ENCODE measurements at places on chromosomes 5 and 9.

- no peak for DNase-seq
These were observed 9.7 kb upstream of the SMIM32 start for GRCh38 chr5:136202469-136203205.

- DNase-seq: no peak
These were observed 67.7 kb downstream of the C5orf15 start for GRCh38 chr5:133900534-133901270.

- DNase-seq: no peak
These were observed 25.3 kb upstream of the EFNA5 start for GRCh38 chr5:107696080-107696479.

GRCh38 chr5:98308231-98308630 lies 465.2 kb upstream of the RGMB start:
- DNase-seq: no peak

DNA sequence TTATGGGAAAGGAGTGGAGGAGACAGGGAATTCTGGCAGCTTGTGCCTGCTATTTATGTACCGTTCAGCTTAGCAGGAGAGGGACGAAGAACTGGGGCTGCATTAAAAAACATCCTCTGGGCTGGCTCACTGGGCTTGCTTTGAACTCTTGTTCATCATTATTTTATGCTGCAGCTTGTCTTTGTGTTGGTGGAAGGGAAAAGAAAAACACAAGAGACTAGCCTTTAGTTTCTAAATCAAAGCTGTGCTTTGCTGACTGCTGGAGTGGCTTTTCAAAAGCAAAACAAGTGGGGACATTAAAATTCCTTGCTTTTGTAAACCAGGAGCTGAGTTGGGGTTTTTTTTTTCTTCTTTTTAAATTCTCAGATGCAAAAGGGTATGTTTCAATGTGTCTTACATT lies 5.9 kb upstream of the RGMB start:
- DNase-seq: no peak

DNA sequence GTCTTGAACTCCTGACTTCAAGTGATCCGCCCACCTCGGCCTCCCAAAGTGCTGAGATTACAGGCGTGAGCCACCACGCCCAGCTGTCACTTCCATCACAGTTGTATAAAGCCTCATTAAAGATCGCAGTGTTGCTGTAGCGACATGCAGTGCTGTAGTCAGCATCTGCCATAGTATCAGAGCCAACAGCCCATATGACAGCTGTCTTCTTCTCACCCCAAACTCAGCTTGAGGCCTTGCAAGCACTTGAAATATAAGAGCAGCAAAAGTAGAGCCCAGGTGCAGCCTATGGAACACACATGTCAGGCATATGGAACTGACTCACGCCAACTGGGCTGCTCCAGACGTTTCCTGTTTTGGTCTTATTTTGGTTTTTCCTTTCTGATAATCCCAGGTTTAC lies 167.8 kb downstream of the TRIO start:
- peak; percentile 99 for DNase-seq

- no peak for DNase-seq
These were observed 76.6 kb upstream of the SPTLC1 start for GRCh38 chr9:92191801-92192200.

DNA sequence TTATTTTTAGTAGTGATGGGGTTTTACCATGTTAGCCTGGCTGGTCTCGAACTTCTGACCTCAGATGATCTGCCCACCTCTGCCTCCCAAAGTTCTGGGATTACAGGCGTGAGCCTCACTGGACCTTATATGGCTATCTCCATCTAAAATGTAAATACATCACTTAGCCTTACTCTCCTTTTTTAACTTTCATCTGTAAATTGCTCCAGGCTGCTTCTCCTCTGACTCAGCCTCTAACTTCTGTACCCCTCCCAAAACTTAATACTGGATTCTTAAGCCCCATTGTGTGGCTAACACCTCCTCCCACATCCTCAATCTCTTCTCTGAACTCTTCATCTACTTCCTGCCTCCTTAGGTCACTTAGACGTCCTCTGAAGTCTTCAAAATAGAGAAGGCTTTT lies 4.0 kb downstream of the SNX30 start:
- DNase-seq: no peak

- DNase-seq: no peak
These were observed 701 bp upstream of the LMX1B start for GRCh38 chr9:126612813-126613641.

DNA sequence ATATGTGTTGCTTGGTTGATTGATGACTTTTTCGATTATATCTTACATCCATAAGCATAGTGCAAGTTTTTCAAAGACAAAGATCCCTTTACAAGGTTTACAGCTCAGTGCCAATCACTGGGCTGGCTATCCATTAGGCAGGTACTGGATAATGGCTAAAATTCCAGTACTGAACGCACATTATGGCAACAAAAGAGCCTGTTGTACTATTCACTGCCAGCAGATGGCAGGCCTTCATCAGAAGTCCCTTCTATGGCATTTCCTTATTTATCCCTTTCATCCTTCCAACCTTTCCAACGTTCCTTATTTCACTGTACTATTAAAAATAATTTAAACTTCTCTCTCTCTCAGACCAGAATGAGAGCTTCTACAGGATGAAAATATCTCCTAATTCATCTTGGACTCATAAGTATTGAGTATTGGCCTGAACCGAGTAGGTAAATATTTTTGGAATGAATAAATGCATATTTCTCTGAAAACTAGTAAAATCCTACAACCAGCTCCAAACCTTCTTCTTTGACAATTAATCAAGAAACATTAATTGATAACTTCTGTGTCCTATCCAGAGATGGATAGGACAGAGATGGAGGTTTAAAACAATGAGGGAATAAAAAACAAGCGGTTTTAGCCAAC lies 6.7 kb upstream of the WNT8A start:
- DNase-seq: peak; percentile 25

- no peak for DNase-seq
These were observed 170.8 kb downstream of the SGCD start for GRCh38 chr5:156497804-156498208.

DNA sequence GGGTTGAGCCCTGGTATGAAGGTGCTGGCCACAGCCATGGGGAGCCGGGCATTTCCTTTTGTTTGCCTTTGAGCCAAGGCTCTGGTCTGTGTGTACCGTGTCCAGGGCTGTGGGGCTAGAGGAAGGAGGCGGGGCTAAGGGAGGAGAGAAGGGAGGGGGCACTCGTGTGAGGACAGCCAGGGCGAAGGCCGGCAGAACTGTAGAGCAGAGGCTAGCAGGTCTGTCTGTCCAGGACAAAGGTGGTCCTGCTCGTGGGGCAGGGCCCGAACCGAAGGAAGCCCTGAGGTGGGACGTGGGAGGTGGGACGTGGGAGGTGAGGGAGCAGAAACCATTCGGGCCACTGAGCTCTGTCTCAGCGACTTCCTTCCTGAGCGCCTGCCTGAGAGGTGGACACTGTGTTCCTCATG lies 41.3 kb upstream of the TESK1 start:
- no peak for DNase-seq

DNA sequence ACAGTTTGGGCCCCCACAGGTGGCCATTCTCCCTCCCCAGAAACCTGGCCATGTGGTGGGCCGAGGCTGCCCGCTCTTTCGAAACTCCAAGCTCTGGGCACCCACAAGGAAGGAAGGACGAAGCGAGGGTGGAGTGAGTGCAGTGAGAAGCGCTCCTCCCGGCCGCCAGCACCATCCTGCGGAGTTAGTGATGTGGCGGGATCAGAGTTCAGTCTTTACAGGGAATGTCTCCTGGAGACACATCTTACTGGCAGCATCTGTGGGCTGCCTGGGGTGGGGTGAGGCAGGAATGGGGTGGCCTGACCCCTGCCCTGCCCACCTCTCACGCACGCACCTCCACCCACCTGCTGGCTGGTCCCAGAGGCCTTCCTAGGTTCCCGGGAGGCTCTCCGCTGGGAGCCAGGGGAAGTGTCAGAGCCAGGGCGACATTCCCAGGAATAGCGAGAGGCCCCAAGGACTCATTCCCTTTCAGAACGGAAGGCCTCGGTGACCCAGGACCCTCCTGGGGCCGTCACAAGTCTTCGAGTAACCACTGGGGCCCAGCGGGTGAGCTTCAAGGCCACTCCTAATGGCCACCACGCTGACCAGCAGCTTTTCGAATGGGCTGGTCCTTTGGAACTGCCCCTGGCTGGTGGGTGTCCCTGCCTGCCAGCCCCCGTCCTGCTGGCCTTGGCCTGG lies 5.5 kb upstream of the RNU6ATAC start:
- DNase-seq: no peak

DNA sequence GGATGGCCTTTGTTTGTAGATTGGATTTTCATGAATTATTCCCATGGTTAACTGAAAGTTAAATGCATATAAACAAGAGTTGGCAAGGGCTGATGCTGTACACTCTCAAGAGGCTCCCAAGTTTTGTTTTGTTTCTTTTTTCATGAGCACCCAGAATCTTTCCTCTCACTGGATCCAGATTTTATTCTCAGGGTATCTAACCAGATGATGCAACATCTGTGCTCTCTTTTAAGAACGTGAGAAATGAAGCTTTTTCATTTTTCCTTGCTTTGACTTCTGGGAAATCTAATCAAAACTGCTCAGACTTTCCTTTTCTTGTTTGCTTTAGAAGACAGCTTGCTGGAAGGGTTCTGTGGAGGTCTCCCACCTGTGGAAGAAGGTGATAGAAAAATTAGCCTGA lies 142.7 kb upstream of the SLC12A2 start:
- peak; percentile 72 for DNase-seq

DNA sequence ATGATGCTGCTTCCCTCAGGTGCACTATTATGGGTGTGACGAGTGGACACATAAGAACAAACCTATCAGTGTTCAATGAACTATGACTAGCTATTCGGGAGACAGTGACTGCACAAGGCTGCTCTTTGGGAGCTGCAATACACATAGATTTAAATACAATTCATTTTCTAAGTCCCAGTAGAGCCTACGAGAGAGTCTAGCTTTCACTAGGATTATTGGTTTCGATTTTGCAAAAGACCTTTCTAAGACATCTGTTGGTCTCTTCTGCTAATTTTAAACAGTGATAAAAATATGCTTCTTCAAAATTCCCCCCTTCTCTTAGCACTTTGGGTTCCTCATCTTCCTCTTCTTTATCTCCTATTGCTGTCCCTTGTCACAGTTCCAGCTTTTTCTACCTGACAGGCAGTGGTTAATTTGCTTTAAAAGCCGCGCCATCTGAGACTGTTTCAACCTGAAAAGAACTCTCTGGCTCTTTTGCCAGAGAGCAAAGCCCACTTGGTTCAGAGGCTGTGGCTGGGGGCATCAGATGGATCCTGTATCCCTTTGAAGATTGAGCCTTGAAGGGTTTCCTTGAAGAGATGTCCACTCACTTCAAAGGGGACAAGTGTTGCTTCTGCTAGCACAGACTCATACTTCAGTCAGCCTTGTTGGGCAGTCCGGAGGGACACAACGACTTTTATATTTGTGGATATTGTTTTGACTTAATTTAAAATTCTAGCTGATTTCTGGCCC lies 241.5 kb downstream of the MAN2A1 start:
- DNase-seq: no peak

DNA sequence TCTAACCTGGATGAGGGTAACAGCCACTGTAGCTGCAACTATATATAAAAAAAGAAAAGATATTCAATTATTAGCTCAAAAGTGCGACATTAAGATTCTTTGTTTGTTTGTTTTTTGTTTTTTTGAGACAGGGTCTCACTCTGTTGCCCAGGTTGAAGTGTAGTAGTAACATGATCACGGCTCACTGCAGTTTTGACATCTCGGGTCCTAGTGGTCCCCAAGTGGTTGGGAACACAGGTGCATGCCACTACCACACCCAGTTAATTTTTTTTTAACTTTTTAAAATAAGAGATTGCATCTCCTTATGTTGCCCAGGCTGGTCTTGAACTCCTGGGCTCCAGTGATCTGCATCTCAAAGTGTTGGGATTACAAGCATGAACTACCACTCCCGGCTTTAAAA lies 61.8 kb downstream of the MEF2C start:
- DNase-seq: no peak

DNA sequence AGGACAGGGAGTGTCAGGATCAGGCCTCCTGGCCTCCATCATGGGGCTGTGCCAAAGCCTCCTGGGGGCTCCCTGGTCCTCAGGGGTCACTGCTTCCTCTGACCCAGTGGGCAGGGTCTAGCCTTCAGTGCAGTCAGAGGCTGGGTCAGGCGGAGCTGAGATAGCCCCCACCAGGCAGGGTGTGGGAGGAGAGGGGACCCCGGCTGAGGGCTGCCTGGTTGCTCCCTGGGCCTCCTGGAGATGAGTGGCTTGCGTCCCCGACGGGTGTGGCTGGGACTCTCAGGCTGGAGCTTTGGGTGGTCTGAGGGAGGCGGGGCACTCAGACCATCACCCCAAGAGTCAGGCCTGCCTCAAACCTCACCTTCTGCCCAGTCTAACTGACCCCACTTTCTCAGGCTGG lies 21.7 kb downstream of the FAM163B start:
- DNase-seq: no peak

DNA sequence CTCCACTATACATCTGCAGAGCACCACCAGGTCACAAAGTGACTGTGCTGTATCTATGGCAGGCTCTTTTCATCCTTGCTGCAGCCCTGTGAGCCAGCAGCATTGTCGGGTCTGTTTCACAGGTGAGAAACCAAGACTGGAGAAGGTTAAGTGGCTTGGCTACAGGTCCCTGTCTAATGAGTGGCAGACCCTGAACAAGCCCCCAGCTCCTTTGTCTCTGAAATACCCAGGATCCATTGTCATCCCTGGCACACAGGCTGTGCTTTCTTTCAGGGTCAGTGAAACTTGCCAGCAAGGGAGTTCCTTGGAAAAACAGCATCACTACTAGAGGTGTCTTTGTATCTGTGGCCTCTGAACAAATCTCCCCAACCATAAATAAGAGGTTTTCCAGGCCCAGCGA lies 27.6 kb upstream of the CXCL14 start:
- no peak for DNase-seq

GRCh38 chr9:135547756-135548736 lies 2.1 kb downstream of the OBP2A start:
- no peak for DNase-seq

DNA sequence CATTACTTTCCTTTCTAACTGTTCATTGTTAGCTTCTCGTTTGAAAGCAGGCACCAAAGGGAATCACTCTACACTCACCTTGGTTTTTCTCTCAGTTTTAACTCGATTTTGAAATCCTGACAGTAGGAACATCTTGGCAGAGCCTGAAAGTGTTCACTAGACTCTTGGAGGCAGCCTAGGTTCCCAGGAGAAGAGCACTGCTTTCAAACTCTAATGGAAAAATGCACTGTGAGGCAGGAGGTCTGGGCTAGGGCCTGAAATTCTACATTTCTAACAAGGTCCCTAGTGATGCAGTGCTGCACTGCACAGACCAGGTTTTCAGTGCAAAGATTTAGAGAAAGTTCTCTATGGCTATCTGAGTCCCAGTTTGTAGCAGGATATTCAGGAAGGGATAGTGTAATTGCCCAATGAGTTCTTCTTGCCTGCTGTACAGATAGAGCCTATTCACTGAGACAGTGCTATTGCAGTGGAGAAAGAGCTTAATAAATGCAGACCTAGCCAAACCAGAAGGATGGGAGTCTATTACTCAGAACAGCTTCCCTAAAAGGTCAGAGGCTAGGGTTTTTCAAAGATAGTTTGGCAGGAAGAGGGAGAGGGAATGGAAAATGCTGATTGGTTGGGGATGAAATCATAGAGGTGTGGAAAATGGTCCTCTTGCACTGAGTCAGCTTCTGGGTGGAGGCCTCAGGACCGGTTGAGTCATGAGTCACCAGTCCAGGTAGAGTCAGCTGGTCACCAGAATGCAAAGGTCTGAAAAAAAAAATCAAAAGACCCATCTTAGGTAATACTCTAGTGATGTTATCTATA lies 153.9 kb downstream of the GPBP1 start:
- DNase-seq: no peak

- peak; percentile 36 for DNase-seq
These were observed 88.5 kb downstream of the FAM174A start for GRCh38 chr5:100623719-100624118.

All from NCI-H524 (cell line).